Chondrocyte (in vitro differentiated cells): ENCODE measurements at places on chromosomes 7 and 10.

DNA sequence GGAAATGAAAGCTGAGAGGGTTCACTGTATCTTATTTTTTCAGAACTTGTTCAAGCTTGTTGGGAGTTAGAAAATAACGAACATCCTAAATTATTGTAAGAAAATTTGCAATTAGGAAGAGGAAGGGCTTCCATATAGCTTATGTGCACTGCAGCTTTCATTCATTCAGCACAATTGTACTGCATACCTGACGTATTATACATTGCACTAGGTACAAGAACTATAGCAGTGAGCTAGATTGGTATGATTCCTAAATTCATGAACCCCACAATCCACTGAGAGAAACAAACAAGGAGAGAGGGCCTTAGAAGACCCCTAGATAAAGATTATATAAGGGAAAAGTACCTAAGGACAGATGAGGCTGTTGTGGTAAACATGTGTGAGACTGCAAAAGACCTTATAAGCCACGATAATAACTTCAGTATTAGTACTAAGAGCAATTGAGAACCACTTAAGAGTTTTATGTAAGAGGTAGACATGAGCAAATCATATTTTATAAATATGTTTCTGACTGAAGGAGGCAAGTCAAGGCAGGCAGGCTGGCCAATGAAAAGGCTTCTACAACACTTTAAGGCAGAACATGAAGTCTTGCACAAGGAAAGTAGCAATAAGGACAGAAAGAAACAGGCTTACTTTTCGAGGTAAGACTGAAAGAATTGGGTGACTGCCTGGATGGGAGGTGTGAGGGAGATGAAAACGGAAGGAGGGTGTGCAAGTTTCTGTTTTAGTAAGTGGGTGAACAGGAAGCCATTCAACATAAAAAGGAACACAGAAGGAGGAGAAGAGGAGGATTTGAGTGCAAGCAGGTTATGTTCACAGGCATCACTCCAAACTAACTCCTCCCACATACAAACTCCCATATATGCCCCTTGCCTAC lies 77.9 kb upstream of the LRRN3 start:
- no peak for DNase-seq

DNA sequence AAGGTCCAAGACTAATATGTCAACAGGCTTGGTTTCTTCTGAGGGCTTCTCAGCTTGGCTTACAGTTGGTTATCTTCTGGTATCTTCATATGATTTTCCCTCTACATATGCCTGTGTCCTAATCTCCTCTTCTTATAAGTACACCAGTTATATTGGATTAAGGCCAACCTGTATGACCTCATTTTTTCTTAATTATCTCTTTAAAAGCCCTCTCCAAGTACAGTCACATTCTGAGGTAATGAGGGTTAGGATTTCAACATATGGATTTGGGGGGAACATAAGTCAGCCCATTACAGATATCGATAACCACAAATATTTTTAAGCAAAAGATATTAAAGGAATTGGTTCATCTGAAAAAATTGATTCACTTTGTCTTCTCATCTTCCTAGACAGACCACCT lies 49.2 kb downstream of the IQUB start:
- no peak for DNase-seq

DNA sequence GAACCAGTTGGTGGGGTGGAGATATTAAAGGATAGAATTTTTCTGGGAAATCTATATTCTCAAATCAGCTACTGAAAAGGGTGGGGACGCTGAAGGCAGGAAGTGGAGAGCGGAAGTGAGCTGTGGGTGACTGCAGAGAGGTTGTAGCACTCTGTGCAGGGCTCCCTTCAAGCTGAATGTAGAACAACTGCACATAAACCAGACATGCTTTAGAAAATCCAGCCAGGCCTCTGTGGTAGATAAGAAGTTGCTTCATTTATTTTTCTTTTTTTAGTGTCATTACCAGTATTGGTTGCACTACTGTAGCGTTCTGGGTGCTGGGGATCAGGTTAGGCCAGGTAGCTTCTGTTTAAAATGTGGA lies 127.8 kb downstream of the CELF2 start:
- DNase-seq, result no peak

- no peak for DNase-seq
These were observed 164.3 kb downstream of the NRF1 start for GRCh38 chr7:129775695-129776361.
